CD8-positive, alpha-beta T cell (primary cell): ENCODE measurements at places on chromosomes 5 and 9.
A peak's percentile ranks its signal among the peaks of the same experiment; 100 is the strongest.

DNA sequence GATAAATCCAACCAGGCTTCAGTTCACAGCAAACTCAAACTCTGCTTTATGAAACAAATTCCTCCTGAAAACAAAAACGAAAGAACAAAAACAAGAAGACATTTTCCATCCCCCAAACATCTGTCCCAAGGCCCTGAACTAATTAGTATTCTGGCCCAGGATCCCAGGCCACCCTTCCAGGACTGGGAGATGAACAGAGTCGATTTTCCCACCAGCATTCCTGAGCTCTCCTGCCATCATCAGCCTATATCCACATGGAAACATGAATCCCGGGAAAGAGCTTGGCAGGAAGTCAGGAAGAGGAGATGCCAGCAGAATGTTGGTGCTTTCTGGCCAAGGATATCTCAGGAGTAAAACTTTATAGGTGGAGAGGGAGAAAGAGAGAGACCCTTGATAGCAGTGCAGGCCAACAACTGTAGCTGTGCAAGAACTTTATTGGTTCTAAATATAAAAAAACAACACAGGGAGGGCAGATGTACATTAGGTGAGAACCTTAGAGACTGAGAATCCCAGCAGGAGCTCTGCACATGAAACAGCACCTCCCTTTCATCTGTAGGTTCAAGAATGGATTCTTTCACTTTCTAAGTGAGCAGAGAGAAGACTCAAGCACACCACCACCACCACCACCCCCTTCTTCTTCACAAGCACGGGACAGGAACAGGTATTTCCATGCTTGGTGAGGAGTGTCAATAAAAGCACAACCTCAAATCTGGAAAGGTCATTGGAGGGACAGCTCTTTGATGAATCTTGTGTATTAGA is 190.7 kb upstream of the TAS2R1 start:
- no peak for DNase-seq

GRCh38 chr9:116175614-116176013 is 22.0 kb downstream of the PAPPA start:
- no peak for DNase-seq

DNA sequence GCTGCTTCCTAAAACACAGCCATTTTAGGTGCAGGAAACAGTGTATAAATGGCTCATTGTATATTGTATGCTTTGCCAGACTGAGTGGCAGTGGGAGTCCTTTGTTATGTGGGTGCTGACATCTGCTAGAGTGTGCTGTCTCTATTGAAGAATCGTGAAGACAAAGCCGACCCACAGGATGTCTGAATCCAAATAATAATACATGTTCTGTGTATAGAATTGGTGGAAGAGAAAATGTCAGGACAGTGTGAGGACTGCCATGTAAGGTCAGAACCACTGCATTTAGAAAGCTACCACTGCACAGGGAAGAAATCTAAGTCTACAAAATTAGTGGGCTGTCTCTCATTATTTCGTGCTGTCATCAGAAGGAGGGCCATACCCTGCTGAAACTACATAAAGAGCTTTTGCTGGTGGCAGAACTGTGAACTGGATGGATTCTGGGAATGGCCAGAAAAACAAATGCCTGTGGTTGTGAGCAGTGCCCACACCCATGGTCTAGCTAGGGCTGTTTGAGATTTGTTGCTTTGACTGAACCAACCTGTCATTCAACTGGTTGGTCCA is 2.5 kb downstream of the IL7R start:
- peak; percentile 51 for DNase-seq

- DNase-seq: no peak
These were observed 10.0 kb upstream of the C5 start for GRCh38 chr9:121059998-121060636.

DNA sequence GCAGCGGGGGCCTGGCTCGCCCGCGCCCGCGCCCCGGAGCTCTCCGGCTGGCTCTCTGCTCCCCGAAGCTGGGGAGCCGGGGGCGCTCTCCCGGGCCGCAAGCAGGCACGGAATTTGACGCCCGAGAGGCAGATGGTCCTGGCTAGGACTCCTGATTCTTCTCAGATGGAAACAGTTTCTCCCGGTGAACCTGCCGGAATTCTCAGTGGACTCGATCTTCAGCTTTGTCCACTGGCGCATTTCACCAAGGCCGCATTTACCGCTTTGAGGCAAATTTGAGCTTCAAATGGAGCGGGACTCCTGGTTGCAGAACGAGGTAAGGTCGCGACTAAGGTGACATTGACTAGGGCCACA is 305.7 kb upstream of the KCNN2 start:
- no peak for DNase-seq

GRCh38 chr9:106927916-106928315 is 65.0 kb downstream of the ZNF462 start:
- no peak for DNase-seq

DNA sequence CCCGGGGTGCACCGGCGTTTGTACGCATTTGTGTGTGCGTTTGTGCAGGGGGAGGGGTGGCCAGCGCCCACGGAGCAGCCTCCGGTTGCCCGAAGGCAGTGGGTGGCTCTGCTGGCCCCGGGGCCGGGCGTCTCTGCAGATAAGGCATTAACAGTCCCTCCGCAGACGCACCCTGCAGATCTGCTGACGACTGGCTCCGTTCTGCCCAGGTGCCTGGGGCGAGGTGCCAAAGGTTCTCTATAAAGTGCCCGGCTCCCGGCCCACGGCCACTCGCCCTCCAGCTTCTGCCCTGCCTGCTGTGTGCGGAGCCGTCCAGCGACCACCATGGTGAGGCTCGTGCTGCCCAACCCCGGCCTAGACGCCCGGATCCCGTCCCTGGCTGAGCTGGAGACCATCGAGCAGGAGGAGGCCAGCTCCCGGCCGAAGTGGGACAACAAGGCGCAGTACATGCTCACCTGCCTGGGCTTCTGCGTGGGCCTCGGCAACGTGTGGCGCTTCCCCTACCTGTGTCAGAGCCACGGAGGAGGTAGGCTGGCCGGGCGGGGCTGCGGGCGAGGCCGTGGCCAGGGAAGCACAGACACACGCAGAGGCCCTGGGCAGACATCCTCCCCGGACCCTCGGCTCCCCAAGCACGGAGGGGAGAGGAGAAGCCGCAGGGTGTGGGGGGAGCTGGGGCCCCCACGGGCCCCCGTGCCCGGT is at the start of gene SLC6A19:
Gene SLC6A19 (plus strand): TSS at position 269 of the 699 bp plus-strand sequence. CDS start 56 bp downstream, at position 325.
- no peak for DNase-seq

GRCh38 chr5:83877911-83878706 is 157.5 kb upstream of the HAPLN1 start:
- no peak for DNase-seq

GRCh38 chr9:111854799-111855198 is 41.8 kb upstream of the UGCG start:
- no peak for DNase-seq

GRCh38 chr9:74527718-74528117 is 30.6 kb downstream of the RORB start:
- DNase-seq: no peak

- DNase-seq: no peak
These were observed 2.8 kb downstream of the PURA start for GRCh38 chr5:140116716-140117115.

DNA sequence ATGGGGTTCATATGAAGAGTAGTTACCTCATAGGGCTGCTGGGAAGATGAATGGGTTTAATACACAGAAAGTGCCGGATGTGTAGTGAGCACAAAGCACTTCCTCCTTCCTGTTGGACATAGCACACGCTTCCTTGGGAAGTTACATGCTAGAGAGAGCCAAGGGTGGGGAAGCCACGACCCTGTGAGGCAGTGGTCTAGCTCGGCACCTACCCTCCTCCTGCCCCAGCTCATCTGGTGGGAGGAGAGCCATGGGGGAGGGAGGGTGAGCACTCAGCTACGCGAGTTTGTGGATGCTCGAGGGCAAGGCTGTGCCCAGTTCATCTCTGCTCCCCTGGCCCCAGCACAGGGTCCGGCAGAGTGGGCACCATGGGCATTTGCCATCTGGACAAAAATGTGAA is 43.6 kb upstream of the NEK6 start:
- DNase-seq: no peak

DNA sequence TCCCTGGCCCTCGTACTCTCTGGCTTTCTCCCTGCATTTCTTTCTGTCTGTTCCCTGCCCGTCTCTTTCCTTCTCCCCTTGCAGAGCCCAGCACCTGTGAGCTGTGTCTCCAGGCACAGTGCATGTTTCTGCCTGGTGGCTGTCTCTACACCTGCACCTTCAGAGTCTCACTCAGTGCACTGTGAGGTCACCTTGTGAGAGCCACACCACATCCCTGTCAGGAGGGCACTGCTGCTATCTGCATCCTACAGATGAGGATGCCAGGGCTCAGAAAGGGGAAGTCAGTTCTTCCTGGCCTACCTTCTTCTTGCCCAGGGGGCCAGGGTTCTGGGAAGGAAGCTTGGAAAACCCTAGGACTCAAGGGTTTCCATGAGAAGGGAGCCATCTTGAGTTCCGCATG is 69.7 kb upstream of the NEURL1B start:
- no peak for DNase-seq

DNA sequence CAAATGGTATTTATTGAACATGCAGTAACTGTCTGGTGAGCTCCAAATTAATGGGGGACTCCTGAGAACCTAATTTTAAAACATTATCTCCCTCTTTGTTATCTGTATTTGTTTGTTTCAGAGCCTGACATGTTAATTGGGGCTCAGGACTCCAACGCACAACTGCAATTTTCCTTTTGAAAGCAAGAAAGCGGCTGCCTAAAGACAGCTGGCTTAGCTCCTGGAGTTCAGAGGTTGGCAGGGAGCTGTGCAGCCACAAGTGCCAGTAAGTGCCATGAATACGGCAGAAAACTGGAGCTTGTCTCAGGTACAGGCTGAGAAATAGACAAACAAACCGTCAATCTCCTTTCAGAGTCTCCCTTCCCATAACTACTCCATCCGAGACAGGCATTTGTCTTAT is 80.9 kb downstream of the PPP2R2B start:
- no peak for DNase-seq

GRCh38 chr5:52598968-52599367 is 188.7 kb upstream of the ITGA1 start:
- no peak for DNase-seq

- DNase-seq: no peak
These were observed 152.8 kb upstream of the TAS2R1 start for GRCh38 chr5:9782826-9783560.

DNA sequence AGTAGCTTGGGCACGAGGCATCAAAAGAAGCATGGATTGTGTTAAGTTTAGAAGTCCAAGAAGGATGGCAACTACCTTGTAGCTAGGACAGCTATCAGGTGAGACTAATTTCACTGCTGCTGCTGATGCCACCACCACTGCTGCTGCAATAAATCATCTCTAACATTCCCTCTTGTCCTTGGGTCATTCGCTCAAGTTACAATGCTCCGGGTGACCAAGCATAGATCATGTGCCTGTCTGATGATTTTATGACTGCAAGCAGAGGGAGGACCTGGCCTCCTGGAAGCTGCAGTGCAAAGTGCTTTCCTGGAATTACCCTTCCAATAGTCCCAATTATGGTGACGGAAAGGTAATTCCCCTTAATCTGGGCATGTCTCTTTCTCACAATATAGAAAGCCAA is 334.4 kb downstream of the PRELID2 start:
- no peak for DNase-seq

DNA sequence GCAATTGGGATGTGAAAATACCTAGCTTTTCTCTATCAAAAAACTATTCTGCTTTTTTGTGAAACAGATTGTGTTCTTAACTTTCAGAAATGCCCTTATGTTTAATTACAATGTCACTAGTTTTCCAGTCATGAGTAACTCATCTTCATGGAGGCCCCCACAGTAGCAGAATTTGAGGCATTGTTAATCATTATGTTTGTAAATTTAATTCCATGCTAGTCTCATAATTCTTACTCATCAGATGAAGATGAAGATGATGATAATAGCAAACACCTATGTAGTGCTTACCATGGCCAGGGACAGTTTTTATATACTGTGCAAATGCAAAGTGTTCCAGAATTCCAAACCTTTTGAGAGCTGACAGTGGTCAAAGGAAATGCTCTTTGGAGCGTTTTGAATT is 27.7 kb upstream of the F2R start:
- no peak for DNase-seq

DNA sequence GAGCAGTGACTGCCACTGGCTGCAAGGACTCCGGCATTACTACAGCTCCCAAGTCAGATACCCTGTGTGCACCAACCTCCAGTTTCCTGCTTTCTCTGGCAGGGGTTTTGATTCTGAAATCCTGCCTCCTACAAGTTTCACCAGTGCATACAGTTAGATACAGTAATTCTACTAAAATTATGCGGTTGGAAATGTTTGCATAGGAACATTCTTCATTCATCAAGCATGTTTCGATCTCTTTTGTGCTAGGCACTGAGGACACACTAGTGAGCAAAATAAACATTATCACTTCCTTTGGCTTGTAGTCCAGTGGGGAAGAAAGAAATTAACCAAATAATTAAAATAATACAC is 152.2 kb downstream of the TMEM167A start:
- DNase-seq: no peak
